ENCODE measurements at places on chromosomes 1 and 21.
A peak's percentile ranks its signal among the peaks of the same experiment; 100 is the strongest.

- no peak for DNase-seq
These were observed 55.5 kb downstream of the CAPN8 start for GRCh38 chr1:223609977-223610376.

DNA sequence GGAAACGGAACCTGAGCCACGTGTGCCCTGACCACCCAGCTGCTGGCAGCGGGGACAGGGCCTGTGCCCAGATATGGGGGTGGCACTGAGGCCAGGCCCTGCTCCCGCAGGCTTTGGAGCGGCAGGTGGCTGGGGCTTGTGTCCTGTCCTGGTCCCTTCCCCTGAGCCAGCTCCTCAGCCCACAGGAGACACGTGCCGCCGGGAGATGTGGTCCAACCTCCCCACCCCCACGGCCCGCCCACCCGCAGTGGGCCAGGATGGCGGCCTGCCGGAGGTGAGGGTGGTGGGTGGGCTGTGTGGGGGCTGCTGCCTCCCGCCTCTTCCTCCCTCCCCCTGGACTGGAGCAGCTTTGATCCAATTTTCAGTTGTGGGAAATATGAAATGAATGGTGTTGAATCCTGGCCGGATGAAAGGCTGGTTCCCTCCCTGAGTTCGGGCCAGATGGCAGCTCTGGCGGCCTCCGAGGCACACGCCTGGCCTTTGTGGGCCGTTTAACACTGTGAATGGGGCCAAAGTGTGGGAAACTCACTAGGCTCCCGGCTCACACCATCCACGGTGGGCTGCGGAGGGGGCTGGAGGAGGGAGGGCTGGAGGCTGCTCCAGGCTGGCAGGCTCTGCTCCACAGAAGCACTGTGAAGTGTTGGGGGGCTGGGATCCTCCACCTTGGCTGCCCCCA is 2.6 kb upstream of the HES5 start:
- no peak for DNase-seq

DNA sequence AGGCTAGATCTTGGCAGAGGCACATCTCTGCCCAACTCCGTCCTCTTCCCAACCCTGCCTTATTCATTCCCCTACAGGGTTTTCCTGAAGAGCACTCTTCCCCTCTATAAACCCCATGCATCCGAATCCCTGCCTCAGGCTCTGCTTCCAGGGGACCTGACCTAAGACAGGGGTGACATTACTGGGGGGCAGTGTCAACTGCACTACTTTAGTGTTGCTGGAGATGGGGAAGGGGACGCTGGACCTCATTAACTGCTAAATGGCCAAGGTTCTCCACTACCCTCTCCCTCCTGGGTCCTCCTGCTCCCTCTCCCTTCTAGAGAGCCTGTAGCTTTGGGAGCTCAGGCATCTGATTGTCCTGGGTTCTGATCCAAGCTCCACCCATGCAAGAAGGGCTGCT is 126.2 kb downstream of the GRIK3 start:
- no peak for DNase-seq

DNA sequence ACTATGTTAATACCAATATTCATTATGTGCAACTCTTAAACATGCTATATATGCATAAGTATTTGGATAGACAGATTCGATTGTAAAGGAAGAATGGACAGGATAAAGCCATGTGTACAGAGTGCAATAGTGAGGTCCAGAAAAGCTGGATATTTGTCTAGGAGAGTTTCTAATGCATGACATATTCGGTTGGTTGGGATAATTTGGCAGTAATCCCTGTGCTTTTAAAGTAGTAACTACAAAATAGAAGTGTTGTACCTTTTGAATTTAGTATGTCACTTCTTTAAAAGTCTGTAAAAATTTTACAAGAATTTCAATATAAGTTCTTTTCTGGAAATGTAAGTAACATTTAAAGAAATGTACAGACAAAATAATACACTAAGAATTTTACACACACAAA is 774.5 kb downstream of the USP25 start:
- no peak for DNase-seq

- peak; percentile 82 for DNase-seq
These were observed 700 bp upstream of the KMO start for GRCh38 chr1:241531195-241532161.

- peak; percentile 28 for DNase-seq
These were observed 133.4 kb downstream of the COP1 start for GRCh38 chr1:176073524-176074157.

- DNase-seq = no peak
These were observed 18.6 kb downstream of the C8A start for GRCh38 chr1:56873213-56873612.

- DNase-seq = no peak
These were observed 28.9 kb downstream of the FAAP20 start for GRCh38 chr1:2165646-2166045.

DNA sequence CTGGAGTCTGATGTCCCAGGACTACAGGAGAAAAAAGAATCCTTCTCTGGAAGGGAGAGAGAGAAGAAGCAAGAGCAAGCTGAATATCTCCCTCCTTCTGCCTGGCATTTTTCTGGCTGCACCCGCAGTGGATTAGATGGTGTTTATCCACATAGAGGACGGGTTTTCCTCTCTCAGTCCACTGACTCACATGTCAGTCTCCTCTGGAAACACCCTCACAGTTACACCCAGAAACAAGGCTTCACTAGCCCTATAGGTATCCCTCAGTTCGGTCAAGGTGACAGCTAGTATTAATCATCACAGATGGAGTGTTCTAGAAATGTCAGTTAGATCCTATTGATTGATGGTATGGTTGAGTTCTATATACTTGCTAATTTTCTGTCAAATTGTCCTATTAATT is 87.9 kb downstream of the RHOU start:
- DNase-seq = no peak

- DNase-seq = no peak
These were observed 33.1 kb upstream of the DIP2A start for GRCh38 chr21:46425571-46425970.

DNA sequence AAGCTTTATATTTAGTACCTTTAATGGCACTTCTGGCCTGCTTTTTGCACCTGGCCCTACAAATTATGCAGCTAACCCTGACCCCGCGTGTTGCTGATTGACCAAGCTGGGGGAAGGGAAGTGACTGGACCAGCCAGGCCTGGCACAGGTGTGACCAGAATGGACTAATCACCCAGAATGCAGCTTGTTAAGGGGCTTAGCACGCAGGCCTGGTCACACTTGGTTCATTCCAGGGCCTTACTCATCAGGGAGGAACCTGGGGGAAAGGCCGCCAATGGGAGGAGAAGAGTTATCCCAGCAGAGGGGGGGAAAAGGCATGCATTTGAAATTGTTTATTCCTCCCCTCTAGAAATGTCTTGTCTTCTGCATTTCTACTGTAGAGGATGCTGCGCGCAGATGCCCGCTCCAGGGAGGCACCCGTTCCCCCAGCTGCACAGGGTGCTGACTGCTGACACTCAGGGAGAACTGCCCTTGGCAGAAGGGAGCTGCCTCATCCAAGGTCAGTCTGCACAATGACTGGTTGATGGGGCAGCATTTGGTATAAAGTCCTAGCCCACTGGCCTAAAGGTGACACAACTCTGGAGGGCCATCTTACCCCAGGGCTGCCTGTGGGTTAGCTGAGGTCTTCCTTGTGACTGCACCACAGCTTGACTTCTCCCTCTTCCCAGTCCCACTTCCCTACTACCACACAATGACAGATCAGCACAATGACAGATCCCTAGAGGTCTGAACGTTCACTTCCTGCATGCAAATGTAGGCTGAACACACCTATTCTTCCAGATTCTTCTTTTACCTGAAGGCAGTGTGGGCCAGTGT is 29.0 kb downstream of the DHCR24 start:
- peak; percentile 82 for DNase-seq

DNA sequence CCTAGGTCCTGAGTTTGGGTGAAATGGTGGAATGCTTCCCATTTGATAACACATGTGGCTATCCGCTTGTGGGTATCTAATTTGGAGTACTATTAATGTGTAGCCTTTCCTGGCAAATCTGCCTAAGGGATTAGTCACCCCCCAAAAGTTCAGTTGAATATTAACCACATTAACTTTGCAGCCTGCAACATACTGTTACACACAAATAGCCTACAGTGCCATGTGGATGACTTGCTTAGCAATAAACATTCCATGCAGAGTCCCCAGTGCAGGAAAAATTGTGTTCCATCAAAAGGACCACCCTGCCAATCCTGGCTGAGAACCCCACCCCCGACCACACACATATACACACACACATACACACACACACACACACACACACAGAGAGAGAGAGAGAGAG is 303.3 kb upstream of the ESRRG start:
- peak; percentile 68 for DNase-seq

DNA sequence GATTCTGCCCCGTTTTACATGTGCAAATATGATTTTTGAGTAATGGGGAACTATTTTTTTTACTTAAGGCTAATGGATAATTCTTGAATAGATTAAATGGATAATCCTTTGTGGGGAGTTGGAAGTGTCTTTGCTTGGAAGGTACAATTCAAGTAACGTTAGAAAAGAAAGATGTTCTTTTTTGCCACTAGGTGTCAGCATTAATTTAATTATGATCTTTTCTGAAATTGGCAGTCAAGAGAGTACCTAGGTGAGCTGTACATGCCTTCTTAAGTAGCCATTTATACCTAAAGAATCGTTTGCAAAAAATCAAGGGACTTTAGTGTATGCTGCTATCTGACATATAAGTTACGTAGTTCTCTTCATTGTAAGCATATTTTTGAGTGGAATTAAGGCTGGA is 2.2 kb downstream of the FBXO28 start:
- DNase-seq = peak; percentile 73

DNA sequence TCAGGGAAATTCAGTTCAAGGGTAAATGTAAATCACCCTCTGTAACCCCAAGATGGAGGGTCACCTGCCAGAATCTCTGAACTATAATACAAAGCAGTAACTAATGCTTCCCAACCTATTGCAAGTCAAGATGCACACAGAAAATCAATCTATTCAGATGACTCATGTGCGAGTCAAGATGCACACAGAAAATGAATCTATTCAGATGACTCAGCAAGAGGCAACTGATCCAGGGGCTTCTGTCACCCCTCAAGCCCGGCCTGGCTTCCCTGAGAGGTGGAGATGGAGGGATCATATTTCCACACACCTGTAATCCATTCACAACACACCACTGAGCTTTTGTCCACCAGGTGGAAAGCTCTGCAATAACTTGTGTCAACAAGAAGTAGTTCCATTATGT is 17.4 kb upstream of the HIVEP3 start:
- DNase-seq = peak; percentile 44

DNA sequence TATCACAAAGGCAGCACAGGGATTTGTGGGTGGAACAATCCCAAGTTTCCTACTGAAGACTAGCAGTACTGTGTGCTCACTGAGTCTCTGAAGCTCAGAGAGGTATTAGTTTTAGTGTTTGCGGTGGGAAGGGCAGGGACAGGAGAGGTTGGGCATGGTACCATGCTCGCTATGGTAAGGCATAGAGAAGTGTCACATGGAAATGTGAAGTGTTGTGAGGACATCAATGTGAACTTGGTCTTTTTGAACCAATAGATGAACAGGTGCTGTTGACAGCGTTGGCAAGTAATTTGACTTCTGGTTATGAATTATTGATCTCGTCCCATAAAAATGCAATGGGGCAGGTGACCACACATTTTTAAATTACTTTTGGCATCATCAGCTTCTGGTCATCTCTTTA is 55.8 kb upstream of the ADAMTS1 start:
- no peak for DNase-seq

DNA sequence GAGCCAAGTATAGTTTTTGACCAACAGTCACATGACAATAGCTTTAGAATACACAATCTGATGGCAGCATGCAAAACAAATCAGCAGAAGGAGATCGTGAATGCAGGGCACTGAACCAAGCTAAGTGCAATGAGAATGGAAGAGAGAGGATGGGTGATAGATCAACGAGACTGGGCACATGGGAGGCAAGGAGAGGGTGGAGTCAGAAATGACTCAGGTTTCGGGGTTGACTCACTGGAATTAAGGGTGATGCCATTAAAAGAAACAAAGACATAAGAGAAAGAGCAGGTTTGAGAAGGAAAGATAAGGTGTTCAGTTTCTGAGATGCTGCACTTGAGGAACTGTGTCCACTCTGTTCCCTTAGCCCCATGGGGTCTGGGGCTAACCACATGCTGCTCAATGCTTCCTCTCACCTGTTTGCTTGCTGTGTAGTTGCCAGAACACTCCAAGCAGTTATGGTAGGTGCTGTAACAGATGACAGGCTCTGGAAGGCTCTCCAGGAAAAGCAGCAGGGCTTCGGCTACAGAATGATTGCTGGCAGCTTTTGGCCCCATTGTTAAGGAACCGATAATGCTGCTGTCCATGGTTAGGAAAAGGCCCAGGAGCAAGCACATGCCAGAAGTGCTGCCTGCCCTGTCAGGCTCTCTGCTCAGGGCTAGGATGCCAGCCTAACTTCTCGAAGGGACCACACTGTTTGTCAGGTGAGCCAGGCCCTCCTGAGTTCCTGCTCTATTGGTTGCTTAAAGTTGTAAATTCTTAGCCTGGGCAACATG is 6.1 kb upstream of the MTF1 start:
- DNase-seq = peak; percentile 51

DNA sequence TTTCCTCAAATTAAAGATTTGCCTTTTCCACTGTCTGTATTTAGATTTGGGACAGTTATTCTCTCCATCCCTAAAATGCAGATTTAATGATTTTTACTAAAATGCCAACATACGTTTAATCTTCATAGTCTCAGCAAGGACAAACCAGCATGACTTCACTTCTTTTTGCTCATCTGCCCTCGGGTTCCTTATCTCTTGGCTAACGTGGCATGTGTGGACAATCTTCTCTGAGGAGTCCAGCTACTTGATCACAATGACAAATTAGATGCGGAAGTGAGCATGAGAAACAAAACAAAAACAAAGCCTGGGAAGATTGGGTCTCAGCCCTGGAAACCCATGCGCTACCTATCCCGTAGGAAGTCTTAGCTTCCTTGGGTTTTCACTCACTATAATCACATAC is 1.0 kb downstream of the MRAP start:
- no peak for DNase-seq

DNA sequence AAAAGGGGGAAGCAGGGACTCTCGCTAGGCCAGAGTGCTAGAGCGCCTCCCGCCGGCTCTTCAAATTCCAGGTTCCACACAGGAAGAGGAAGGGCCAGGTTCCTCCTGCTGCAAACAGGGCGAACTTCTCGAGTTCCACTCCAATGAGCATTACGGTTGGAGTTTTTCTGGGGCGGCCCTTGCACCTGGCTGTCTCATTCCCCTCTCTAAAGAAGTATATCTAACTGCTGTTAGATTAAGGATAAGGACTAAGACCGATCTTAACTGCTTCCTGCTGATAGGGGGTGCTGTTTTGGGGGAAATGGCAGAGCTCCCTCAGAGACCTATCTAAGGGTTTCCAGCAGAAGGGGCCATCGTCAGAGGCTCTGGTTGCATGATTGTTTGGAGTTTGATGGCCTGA is 138.0 kb downstream of the RABGAP1L start:
- no peak for DNase-seq

- no peak for DNase-seq
These were observed 19.5 kb downstream of the JAM2 start for GRCh38 chr21:25658427-25659035.

- DNase-seq = no peak
These were observed 15.5 kb downstream of the CAMTA1 start for GRCh38 chr1:6800745-6801144.

- peak; percentile 68 for DNase-seq
These were observed 4.3 kb downstream of the INTS7 start for GRCh38 chr1:212030936-212031528.
